NCI-H2171 (cell line): ENCODE measurements at places on chromosomes 1 and 21.

DNA sequence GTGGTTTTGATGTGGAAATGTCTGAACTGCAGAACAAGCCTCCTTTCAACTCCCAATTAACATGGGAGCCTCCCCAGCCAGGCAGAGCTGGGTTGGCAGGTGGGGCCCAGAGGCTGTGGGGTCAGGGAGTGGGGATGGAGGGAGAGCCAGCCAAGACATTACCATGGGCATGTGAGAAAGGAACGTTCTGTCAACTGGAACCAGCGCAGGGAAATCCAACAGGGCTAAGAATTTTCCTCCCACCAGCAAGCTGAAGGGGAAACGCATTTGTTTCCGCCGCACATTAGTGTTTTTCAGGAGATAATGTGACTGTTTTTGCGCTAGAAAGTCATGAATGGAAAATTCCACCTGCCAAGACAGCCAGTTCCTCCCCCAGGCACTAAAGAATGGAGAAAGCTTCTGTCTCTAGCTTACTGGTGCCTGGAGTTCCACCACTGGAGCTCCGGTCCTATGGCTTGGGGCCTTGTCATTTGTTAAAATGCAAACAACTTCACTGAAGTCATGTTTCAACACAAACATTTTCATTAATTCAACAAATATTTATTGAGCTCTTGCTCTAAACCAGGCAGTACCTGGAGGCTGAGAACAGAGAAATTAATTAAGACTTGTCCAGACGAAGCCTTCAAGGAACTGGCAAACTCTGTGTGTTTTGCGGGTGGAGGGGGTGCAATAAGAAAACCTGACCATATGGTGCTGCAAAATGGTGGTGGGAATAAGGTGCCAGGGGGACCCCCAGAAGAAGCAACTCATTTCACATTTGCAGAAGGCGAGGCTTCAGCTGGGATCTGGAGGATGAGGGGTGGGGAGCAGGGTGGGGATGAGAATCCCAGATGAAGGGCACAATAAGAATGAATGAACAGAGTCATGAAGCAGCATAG, 305.1 kb downstream of the MATN1 start:
- DNase-seq, result no peak

- no peak for DNase-seq
These were observed 1397.0 kb upstream of the ADGRL4 start for GRCh38 chr1:80403471-80403893.

- DNase-seq, result no peak
These were observed 4.3 kb downstream of the OR2C3 start for GRCh38 chr1:247531937-247532336.

DNA sequence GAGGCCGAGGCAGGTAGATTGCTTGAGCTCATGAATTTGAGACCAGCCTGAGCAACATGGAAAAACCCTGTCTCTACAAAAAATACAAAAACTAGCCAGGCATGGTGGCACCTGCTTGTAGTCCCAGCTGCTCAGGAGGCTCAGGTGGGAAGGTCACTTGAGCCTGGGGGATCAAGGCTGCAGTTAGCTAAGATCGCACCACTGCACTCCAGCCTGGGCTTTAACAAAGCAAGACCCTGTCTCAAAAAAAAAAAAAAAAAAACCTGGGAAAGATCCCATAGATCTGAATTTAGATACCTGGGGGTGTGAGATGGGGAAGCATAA, 32.9 kb downstream of the NIBAN1 start:
- no peak for DNase-seq

GRCh38 chr1:202088206-202088605, 34.5 kb upstream of the GPR37L1 start:
- DNase-seq, result no peak
